Hepatocyte (in vitro differentiated cells): ENCODE measurements at places on chromosomes 13 and 19.

- DNase-seq: no peak
Observed at GRCh38 chr13:30004204-30004603, 153.8 kb upstream of the UBL3 start.

DNA sequence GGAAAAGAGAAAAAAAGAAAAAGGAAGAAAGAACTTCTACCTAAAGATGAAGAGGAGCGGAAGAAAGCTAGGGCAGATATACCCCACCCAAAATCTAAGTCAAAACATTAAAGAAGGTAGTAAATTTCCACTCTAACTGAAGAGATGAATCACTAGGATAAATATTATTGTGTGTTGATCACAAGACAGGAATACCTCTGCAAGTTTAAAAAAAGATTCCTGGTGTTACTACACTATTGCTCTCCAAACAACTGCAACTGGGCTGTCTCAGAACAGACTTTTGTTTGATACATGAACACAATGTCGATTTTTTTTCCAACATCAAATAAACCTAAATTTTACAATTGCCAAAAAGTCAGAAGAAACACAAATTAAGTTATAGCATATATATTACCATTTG is 6.8 kb downstream of the HSPH1 start:
- no peak for DNase-seq

DNA sequence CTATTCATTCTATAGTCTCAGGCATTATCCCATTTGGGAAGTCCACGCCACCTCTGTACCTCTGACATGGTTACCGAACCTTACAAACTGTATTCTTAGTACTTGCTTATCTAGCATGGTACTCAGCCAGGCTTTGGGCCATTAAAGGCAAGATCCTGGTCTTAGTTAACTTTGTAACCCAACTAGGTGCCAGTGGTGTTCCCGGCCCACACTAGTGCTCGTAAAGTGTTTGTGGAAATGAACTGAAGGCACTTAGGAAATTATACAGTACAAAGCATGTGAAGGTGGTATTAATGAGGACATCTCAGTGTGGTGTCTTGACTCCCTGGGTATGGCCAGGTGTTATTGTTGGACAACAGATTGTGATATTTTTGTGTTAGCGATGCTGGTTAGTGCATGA is 87.8 kb upstream of the RNF113B start:
- DNase-seq: no peak

- DNase-seq: no peak
Observed at GRCh38 chr19:41364524-41365391, 809 bp upstream of the B9D2 start.
